CMK (cell line): ENCODE measurements at places on chromosomes 3 and 15.

- DNase-seq = no peak
These were observed 20.2 kb downstream of the INSYN1 start for GRCh38 chr15:73732930-73733329.

DNA sequence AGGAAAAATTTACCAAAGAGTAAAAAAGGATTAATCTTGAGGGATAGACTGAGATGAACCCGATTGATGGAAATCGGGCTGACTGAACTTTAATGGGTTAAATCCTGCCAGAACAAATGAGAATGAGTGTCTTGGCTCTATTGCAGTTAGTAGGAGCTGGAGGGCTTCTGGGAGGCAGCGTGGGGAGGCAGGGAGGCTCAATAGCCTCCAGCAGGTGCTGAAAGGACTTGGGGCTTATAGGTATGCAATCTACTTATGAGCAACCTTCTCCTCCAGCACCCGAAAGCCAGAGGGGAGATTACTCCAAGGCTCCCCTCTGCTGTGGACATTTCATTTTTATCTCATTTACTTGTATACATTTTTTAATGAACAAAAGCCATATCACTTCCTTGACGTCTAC lies 1.0 kb upstream of the CRYBG3 start:
- DNase-seq = no peak

- DNase-seq = no peak
These were observed 30.7 kb downstream of the SEMA7A start for GRCh38 chr15:74402873-74403587.

DNA sequence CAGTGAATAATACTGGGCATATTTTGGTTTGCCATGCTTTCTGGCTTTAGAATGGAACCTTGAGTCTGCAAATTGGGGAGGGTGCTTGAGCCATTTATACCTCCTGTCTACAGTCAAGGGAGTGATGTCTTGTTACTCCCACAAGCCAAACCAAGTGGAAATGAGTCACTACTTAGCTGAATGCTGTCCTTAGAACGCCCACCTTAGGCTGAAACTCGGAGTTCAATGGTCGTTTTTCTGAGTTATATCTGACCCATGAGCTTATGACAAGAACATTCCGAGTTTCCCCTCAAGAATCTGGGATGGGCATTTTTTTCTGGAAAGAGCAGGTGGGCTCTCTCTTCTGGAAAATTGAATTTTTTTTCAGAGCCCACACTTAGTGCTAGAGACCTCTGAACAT lies 17.4 kb upstream of the CLDN18 start:
- DNase-seq = no peak

- no peak for DNase-seq
These were observed 216.8 kb downstream of the RPLP1 start for GRCh38 chr15:69669446-69669845.

- no peak for DNase-seq
These were observed 307.1 kb upstream of the SEMA6D start for GRCh38 chr15:47410247-47410646.

DNA sequence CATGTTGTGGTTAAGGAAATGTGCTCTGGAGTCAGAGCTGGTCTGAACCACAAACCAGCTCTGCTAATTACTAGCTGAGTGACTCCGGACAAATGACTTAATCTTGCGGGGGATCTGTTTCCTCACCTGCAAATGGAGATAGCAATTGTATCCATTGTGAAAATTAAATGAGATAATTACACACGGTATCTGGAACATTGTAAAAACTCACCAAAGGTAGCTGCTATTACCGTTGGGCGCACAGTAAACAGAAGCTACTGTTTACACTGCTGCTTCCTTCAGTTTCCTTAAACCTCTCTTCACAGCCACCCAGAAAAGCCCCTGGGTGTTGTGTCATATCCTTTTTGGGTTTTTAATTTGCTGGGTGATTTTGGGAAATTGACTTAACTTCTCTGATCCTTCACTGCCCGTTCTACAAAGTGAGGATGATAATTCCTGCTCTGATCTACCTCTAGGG lies 107.8 kb downstream of the MEGF11 start:
- no peak for DNase-seq

DNA sequence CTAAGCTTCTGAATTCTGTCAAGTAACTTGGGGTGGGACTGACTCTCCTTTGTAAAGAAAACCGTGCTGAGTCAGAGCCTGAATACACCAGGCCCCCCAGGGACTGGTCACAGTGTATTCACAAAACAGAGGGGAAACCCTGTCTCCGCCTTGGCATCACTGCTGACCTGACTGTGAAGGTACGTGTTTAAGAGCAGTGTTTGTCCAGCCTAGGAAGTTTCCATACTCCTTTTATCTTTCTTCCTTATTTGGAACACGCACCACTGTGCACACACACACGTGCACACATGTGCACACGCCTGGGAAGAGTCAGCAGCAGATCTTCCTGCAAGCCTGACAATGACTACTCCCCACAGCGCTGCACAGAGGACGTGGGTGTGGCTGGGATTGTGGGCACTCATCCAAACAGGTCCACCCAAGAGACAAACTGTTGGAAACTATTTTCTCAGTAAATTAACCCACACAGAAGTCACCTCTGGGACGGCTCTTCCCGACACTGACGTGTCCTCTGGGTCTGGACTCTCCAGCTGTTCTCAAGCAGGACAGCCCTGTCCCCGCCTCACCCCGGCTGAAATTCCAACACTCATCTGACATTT lies 87.7 kb downstream of the ATP10A start:
- no peak for DNase-seq

- DNase-seq = no peak
These were observed 31.0 kb downstream of the ZNF589 start for GRCh38 chr3:48271763-48272498.

- DNase-seq = no peak
These were observed 10.9 kb upstream of the EHD4 start for GRCh38 chr15:41983221-41983620.

GRCh38 chr3:171385086-171385485 lies 75.1 kb downstream of the TNIK start:
- DNase-seq = no peak
